Body of pancreas (tissue), 4 donors: ENCODE measurements at places on chromosomes 1 and 21. TPM values are rescaled to one million over a fixed set of nuclear protein-coding genes. Genes with fewer than 3 reads are reported as not detected.

The CD2 gene
- total RNA-seq: not detected

The COPA gene
- total RNA-seq: 75.8 TPM

The LYPD8 gene
- total RNA-seq: not detected

The UQCRH gene
- total RNA-seq: 195 TPM

The RAB29 gene
- 7.6 TPM for total RNA-seq

- no peaks in the 10 kb centered on the region for H3K27me3 ChIP-seq
- no peak overlapping the region for H3K27ac ChIP-seq
- DNase-seq: no peak
- H3K4me3 ChIP-seq: no peak overlapping the region
- H3K4me1 ChIP-seq: no peaks in the 10 kb centered on the region
These were observed 112.5 kb downstream of the ADSS2 start for GRCh38 chr1:244339073-244339692.

DNA sequence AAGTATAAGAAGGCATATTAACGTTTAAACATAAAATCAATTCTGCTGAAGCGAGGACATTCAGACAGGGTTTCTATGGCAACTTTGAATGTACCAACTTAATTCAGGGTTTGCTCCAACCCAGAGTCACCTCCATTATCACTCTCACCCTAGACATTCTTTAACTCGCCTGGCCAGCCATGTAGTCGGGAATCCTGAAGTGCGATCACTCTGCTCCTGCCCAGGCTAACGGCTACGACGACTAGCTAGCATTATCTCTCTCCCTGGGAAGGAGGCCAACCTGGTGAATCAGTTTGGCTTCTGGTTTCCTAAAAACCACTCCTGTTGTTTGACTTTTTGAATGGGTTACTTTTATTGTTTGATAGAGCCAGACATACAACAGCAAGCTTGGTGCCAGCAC, 38.9 kb upstream of the ZBTB18 start:
- no peak overlapping the region for H3K4me3 ChIP-seq
- no peak for DNase-seq
- no peaks in the 10 kb centered on the region for H3K36me3 ChIP-seq

DNA sequence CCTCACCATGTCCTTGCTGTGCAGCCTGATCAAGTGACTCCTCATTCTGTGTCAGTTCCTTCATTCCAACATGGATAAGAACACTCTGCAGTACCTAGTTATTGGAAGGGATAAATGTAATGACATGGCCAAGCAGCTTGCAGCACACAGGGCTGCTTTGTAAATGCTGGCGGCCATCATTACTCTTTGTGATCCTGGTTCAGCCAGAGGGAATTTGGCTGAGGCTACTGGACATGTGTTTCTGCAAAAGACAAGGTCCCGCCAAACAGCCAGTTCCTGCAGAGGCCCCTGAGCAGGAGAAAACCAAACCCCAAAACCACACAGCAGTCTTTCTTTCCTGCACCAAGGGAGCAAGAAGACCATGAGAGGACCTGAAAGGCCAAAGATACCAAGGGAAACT, 495.8 kb downstream of the AJAP1 start:
- H3K4me3 ChIP-seq: no peak overlapping the region
- H3K27ac ChIP-seq: no peak overlapping the region
- H3K4me1 ChIP-seq: no peaks in the 10 kb centered on the region
- H3K27me3 ChIP-seq: no peaks in the 10 kb centered on the region

DNA sequence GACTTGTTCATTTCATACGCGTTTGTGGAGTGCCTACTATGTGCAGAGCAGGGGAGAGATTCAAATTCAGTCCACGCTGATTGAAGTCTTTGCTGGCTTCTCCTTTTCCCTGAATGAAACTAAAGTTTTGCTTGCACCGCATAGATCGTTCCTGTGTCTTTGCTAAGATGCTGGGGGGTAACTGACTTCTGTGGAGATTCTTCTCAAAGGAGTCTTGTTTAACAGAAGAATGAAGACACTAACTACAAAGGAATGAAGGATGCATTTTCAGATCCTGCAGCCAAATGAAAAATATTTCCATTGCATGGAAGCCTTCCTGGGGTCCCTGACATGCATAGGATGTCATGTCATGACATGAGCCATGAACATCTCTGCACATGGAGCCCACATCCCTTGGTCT, 26.9 kb upstream of the H6PD start:
- peaks cover 2% of the 10 kb centered on the region for H3K27me3 ChIP-seq
- DNase-seq: no peak
- no peak overlapping the region for H3K27ac ChIP-seq
- H3K4me1 ChIP-seq: no peaks in the 10 kb centered on the region

- no peaks in the 10 kb centered on the region for H3K27me3 ChIP-seq
- DNase-seq: no peak
- H3K4me1 ChIP-seq: no peaks in the 10 kb centered on the region
- no peak overlapping the region for H3K27ac ChIP-seq
- H3K36me3 ChIP-seq: no peaks in the 10 kb centered on the region
These were observed 115.6 kb downstream of the TNFSF18 start for GRCh38 chr1:172935062-172935592.

GRCh38 chr1:18557621-18558465, 72.8 kb upstream of the PAX7 start:
- H3K36me3 ChIP-seq: no peaks in the 10 kb centered on the region
- DNase-seq: peak; percentile 34
- H3K27ac ChIP-seq: no peak overlapping the region
- H3K27me3 ChIP-seq: no peaks in the 10 kb centered on the region
- peaks cover 10% of the 10 kb centered on the region for H3K4me1 ChIP-seq
- H3K4me3 ChIP-seq: no peak overlapping the region

DNA sequence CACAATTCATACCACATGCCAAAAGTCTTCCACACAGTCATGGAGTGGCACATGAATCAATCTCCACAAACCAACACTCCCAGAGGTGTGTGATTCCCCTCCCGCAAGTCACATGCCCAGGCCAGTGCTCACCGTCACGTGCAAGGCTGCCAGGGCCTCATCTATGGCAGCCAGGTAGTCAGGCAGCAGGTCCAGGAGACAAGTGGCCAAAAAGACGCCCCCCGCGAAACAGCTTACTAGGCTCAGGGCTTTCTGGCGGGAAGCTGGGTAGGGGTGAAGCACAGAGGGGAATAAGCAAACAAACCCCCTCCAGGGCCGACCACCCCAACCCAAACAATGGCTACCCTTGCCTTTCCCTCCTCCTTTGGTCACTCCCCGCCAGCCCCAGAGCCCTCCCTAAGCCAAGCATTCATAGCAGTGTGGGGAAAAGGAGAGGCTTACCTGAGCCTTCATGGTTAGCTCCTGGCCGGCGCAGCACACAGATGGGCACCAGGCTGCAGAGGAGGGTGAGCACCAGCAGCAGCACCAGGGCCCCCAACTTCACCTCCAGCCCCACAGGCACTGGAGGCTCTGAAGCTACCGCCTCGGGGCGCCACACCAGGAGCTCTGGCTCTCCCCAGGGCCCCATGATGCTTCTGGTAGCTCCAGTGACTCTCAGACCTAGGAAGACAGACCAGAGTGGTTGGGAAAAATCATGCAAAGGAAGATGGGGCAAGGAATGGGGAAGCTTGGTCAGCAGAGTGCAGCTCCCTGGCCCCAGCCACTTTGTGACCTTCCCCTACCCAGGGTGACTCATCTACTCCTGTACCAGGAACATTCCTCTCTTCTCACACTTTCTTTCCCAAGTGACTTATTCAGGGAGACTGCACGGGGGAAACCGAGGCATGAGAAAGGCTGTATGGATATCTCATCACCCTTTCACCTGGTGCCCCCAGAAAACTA, 978 bp downstream of the SLC39A1 start:
- H3K4me1 ChIP-seq: peaks cover 60% of the 10 kb centered on the region
- H3K27ac ChIP-seq: peak overlapping the region; percentile 90
- DNase-seq: peak; percentile 68
- peaks cover 4% of the 10 kb centered on the region for H3K36me3 ChIP-seq
- peak overlapping the region; percentile 44 for H3K4me3 ChIP-seq

DNA sequence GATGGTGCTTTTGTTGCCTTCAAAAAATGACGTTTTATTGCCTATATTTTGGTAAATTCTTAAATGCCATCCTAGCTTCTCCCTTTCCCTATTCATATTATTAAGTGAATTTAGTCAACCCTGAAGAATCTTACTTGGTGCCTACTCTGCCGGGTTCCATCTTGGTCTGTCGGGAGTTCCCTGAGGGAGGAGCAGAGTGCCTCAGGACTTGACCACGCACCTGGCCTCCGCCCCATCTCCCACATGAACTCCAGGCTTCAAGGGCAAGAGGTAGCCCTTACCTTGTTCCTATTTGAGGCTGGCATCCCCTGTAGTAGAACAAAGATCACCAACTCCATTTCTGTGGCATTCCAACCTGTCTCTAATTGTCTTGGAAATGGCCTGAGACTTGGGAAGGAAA, 21.5 kb downstream of the VANGL2 start:
- DNase-seq: no peak
- no peak overlapping the region for H3K27ac ChIP-seq
- no peaks in the 10 kb centered on the region for H3K27me3 ChIP-seq
- H3K4me1 ChIP-seq: no peaks in the 10 kb centered on the region

GRCh38 chr1:64199154-64199553, 4.3 kb upstream of the UBE2U start:
- no peak overlapping the region for H3K27ac ChIP-seq
- H3K4me3 ChIP-seq: no peak overlapping the region
- H3K36me3 ChIP-seq: no peaks in the 10 kb centered on the region

- no peaks in the 10 kb centered on the region for H3K4me1 ChIP-seq
- H3K36me3 ChIP-seq: no peaks in the 10 kb centered on the region
- H3K4me3 ChIP-seq: no peak overlapping the region
- DNase-seq: no peak
These were observed 5.9 kb upstream of the FCGR2A start for GRCh38 chr1:161499099-161500039.

- H3K27ac ChIP-seq: no peak overlapping the region
- peaks cover 18% of the 10 kb centered on the region for H3K4me1 ChIP-seq
- H3K4me3 ChIP-seq: no peak overlapping the region
- no peaks in the 10 kb centered on the region for H3K36me3 ChIP-seq
- H3K27me3 ChIP-seq: no peaks in the 10 kb centered on the region
These were observed 10.6 kb downstream of the URB1 start for GRCh38 chr21:32382108-32382644.

DNA sequence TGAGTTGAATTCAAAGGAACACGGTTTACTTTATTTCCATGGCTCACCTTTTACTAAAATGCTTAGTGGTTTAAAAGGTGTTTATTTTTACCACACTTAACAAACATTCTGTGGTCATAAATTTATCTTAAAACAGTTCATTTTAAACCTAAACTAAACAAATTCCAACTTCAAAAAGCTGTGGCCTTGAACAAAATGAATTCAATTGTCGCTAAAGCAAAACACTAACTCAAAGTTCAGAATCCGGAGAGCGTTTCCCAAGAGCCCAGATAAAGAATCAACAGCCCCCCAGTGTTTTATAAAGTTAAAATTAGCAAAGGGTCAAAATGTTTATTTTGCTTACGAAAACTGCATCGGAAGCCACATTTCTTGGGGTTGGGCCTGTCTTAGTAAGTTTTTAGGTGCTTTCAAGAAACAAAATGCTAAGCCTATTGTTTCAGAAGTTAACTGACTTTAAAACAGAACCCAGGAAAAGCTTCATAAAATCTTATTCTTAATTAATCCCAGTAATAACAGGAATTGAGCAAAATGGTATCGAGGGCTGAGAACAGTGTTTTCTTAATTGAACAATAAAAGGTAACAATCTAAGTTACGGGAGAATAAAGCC, 1.3 kb downstream of the PUM1 start:
- no peak for DNase-seq
- H3K27ac ChIP-seq: peak overlapping the region; percentile 75
- H3K4me3 ChIP-seq: peak overlapping the region; percentile 33
- H3K4me1 ChIP-seq: peaks cover 41% of the 10 kb centered on the region

- no peak within 1 kb of the TSS for H3K27ac ChIP-seq
- no peaks in the 10 kb centered on the region for H3K36me3 ChIP-seq
- peaks cover 25% of the 10 kb centered on the region for H3K27me3 ChIP-seq
- H3K4me3 ChIP-seq: no peak within 1 kb of the TSS
- DNase-seq: no peak
These were observed at the start of gene RSPO1 for GRCh38 chr1:37634244-37634991. Gene RSPO1, minus strand, starts transcription at chr1:37634892. Its CDS starts 5,231 bp downstream, at chr1:37629661.

DNA sequence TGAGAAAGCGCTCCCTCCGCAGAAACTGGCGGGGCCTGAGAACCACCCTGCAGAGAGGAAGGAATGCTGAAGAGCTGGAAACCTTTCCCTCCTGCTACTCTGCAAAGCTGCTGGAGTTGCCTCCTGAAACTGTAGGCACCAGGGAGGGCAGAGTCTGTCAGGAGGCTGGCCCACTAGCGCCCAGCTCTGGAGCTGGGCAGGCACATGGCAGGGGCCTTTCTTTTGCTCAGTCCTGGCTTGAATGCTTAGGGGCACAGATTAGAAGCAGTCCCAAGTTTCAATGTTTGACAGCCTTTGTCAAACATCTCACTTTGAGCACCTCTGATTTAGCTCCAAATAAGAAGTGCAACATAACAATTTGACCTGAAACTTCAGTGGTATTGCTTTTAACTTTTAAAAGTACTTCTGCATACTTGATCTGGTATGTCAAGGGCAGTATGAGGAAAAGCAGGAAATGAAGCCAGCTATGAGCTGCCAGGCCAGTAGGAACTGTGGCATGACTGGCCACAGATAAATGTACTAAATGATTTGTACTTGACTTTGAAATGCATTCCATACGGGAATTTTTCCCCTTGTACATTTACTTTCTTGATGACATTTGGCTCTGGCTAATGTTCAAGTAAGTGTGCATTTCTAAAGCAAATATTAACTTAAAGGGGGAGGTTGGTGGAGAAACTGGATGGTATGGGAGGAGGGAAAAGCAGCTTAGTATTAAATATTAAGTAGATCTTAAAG, 7.2 kb downstream of the C1orf116 start:
- peak overlapping the region; percentile 90 for H3K27ac ChIP-seq
- no peaks in the 10 kb centered on the region for H3K36me3 ChIP-seq
- peaks cover 87% of the 10 kb centered on the region for H3K4me1 ChIP-seq
- DNase-seq: peak; percentile 72
- no peak overlapping the region for H3K4me3 ChIP-seq

DNA sequence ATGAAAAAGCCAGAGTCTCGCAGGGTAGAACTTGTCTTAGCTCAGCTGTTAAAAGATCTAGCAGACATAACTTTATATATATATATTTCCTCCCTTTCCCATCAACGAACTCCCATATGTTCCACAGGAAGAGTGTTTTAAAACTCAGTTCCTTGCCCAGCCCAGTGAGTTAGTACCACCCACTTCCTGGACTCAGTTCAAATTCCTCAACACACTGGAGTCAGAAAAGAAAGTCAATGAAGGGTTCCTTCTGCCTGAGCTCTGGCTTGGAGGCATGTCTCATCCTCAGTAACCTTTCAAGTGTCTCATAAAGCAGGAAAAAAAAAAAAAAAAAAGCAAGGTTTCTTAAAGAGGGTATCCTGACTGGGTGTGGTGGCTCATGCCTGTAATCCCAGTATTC, 15.6 kb downstream of the TPM3 start:
- peaks cover 57% of the 10 kb centered on the region for H3K4me1 ChIP-seq
- H3K27me3 ChIP-seq: no peaks in the 10 kb centered on the region
- no peak overlapping the region for H3K4me3 ChIP-seq
- H3K27ac ChIP-seq: peak overlapping the region; percentile 68

GRCh38 chr21:25834381-25834780, 99.6 kb downstream of the GABPA start:
- no peaks in the 10 kb centered on the region for H3K36me3 ChIP-seq
- H3K4me3 ChIP-seq: no peak overlapping the region
- DNase-seq: no peak
- H3K4me1 ChIP-seq: no peaks in the 10 kb centered on the region
